Upper lobe of left lung (tissue), 6 donors: ENCODE measurements at places on chromosomes 2 and 18.

GRCh38 chr2:26122630-26123029 lies 50.3 kb upstream of the GAREM2 start:
- no peak for DNase-seq

DNA sequence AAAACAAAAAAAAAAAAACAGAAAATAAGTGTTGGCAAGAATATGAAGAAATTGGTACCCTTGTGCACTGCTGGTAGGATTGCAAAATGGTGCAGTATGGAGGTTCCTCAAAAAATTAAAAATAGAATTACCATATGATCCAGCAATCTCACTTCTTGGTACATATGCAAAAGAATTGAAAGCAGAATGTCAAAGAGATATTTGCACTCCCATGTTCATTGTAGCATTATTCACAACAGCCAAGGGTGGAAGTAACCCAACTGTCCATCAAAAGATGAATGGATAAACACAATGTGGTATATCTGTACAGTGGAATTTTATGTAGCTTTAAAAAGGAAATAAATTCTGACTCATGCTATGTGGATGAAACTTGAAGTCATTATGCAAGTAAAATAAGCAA lies 72.8 kb upstream of the POU3F3 start:
- no peak for DNase-seq

- no peak for DNase-seq
Observed at GRCh38 chr2:205768341-205768740, 86.0 kb downstream of the NRP2 start.

- no peak for DNase-seq
Observed at GRCh38 chr2:47720036-47720435, 62.9 kb upstream of the MSH6 start.

GRCh38 chr2:54473851-54474250 lies 17.7 kb downstream of the SPTBN1 start:
- no peak for DNase-seq

- peak; percentile 85 for DNase-seq
Observed at GRCh38 chr2:192194866-192195547, at the start of gene TMEFF2. TSS of gene TMEFF2 (minus strand) at chr2:192194933. CDS start at chr2:192194524, 409 bp downstream.

DNA sequence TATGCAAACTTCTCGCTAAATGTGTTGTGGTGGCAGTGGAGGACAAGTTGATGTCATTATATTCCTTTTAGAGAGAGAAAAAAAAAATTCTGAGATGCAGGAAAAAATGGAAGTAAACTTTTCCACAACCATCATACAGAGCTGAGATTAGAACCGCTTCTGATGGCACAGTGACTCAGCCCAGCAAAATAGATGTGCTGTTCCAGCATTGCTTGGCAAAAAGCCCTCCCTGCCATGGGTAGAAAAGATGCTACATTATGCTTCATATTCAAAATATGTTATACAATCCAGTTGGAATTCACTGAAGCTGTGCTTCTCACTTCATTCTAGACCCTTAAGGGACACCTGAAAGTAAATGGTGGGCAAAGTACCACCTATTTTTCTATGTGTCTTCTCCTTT lies 1047.6 kb upstream of the FANCL start:
- no peak for DNase-seq
